WTC11 (cell line): ENCODE measurements at places on chromosomes 2 and 18. TPM values are rescaled to one million over a fixed set of nuclear protein-coding genes. Genes with fewer than 3 reads are reported as not detected.

TXNL4A gene
- total RNA-seq: 144 to 157 TPM (median 148 TPM) in 3 replicates

POMC gene
- total RNA-seq: 3.2 to 4.4 TPM (median 3.7 TPM) in 3 replicates

TPO gene
- total RNA-seq: not detected in 3 replicates

RNF152 gene
- total RNA-seq: 2.6 to 3.7 TPM (median 2.8 TPM) in 3 replicates

NLRC4 gene
- not detected in 3 replicates for total RNA-seq

TMEM182 gene
- 4.2 to 4.8 TPM (median 4.3 TPM) in 3 replicates for total RNA-seq

SKOR2 gene
- total RNA-seq: 0.34 to 1.3 TPM (median 0.37 TPM) in 3 replicates

IL1F10 gene
- not detected in 3 replicates for total RNA-seq

INPP5D gene
- 17.2 to 23.7 TPM (median 22.3 TPM) in 3 replicates for total RNA-seq

UGT1A9 gene
- total RNA-seq: not detected in 3 replicates

NYAP2 gene
- total RNA-seq: not detected in 3 replicates

GPR45 gene
- 0.21 TPM in 1 of 3 replicates, not detected in the others for total RNA-seq

- no peaks in the 10 kb centered on the region for H3K27me3 ChIP-seq
- H3K4me3 ChIP-seq: no peak overlapping the region
- no peak overlapping the region for H3K27ac ChIP-seq
- no peaks in the 10 kb centered on the region for H3K36me3 ChIP-seq
Observed at GRCh38 chr18:25250474-25250851, 101.5 kb downstream of the ZNF521 start.

- H3K4me1 ChIP-seq: peaks cover 25% of the 10 kb centered on the region
- 0 out of 2 replicates have a peak, but pooled peaks cover 2% of the 10 kb centered on the region for H3K36me3 ChIP-seq
- no peak overlapping the region for H3K4me3 ChIP-seq
- no peak for DNase-seq
- no peaks in the 10 kb centered on the region for H3K27me3 ChIP-seq
Observed at GRCh38 chr2:12978066-12978835, 261.5 kb downstream of the TRIB2 start.

- no peaks in the 10 kb centered on the region; the same call in 1 of the 2 replicates for H3K27me3 ChIP-seq
- H3K4me3 ChIP-seq: peak overlapping the region; percentile 82
- peaks cover 17% of the 10 kb centered on the region for H3K36me3 ChIP-seq
- H3K4me1 ChIP-seq: peaks cover 22% of the 10 kb centered on the region
- DNase-seq: no peak
Observed at GRCh38 chr2:135986507-135986906, 1.1 kb upstream of the DARS1 start.

DNA sequence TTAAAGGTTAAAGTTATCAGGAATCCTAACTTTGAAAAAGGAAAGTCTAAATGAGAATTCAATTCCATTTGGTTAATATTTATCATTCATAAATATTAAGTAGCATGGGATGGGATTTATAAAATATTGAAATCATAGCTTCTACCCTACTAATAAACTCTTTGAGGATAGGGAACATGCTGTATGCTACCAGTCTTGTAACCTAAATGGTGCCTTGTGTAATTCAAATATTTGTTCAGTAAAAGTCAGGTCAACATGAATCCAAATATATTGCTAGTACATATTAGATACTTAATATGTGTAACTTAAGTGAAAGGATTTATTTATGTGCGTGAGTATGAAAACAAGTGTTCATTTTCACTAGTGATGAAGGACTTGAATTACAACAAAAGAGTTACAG is 94.1 kb downstream of the CAMKMT start:
- peaks cover 56% of the 10 kb centered on the region for H3K4me1 ChIP-seq
- no peak overlapping the region for H3K27ac ChIP-seq
- no peaks in the 10 kb centered on the region for H3K27me3 ChIP-seq
- no peak for DNase-seq

- H3K27me3 ChIP-seq: peaks cover 36% of the 10 kb centered on the region
- no peak overlapping the region for H3K27ac ChIP-seq
- peaks cover 16% of the 10 kb centered on the region for H3K4me1 ChIP-seq
- H3K36me3 ChIP-seq: no peaks in the 10 kb centered on the region
- DNase-seq: no peak
- no peak overlapping the region for H3K4me3 ChIP-seq
Observed at GRCh38 chr2:219421323-219421722, 3.1 kb downstream of the DES start.

DNA sequence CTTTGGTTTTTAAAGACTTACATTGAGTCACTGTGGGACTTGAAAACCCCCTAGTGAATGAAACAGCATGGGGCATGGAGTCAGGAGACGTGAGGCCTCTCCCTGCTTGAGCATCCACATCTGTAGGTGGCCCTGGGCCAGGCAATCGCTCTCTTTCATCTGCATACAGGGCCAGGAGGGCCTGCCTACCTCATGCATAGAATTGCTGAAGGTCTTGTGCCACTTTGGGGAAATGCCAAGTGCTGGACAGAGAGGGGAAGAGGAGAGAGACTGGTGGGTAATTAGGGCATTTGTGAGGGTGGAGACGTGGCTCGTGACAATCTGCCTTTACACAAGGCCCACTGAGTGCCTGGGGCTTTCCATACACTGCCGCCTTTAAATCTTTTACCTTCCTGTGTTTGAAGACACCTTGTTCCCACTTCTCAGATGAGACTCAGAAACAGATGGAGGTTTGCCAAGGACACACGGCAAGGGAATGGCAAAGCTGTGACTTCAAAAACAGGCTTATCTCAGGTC is 322.2 kb upstream of the HS6ST1 start:
- no peak for DNase-seq
- no peaks in the 10 kb centered on the region for H3K36me3 ChIP-seq
- H3K27me3 ChIP-seq: peaks cover 27% of the 10 kb centered on the region
- peaks cover 94% of the 10 kb centered on the region for H3K4me1 ChIP-seq
- H3K4me3 ChIP-seq: no peak overlapping the region

- DNase-seq: no peak
- no peak overlapping the region for H3K27ac ChIP-seq
- peaks cover 2% of the 10 kb centered on the region; the same call in 1 of the 2 replicates for H3K4me1 ChIP-seq
- H3K4me3 ChIP-seq: no peak overlapping the region
Observed at GRCh38 chr18:24003903-24004640, 10.5 kb upstream of the TTC39C start.

GRCh38 chr18:79684283-79684631 is 4.7 kb downstream of the CTDP1 start:
- DNase-seq: no peak
- no peaks in the 10 kb centered on the region for H3K27me3 ChIP-seq
- H3K27ac ChIP-seq: no peak overlapping the region
- no peak overlapping the region for H3K4me3 ChIP-seq
- H3K36me3 ChIP-seq: no peaks in the 10 kb centered on the region

GRCh38 chr2:29599946-29600345 is 321.4 kb downstream of the ALK start:
- H3K36me3 ChIP-seq: no peaks in the 10 kb centered on the region
- H3K4me3 ChIP-seq: no peak overlapping the region
- peaks cover 41% of the 10 kb centered on the region for H3K4me1 ChIP-seq
- no peaks in the 10 kb centered on the region; the same call in 1 of the 2 replicates for H3K27me3 ChIP-seq
- H3K27ac ChIP-seq: no peak overlapping the region

- H3K4me1 ChIP-seq: 0 out of 2 replicates have a peak, but pooled peaks cover 6% of the 10 kb centered on the region
- no peaks in the 10 kb centered on the region for H3K27me3 ChIP-seq
- DNase-seq: no peak
- no peak overlapping the region for H3K4me3 ChIP-seq
Observed at GRCh38 chr2:40559175-40559574, 107.3 kb upstream of the SLC8A1 start.

DNA sequence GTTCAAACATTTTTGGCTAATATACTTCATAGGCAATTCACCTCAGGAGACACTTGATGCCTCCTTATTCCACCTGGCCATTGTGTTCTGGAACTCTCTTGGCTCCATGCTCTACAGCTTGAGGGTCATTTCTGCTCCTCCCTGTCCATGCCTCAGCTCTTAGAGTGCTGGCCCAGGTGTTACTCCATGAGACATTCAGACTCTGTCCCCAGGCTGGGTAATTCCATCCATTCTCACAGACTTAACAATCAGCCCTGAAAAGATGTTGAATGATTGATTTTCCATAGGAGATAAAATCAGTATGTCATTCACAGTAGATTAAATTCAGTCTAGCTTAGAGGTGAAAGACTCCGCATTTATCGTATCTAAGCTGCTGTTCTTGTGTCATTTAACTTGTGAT is 168.6 kb upstream of the CWC22 start:
- H3K27ac ChIP-seq: no peak overlapping the region
- DNase-seq: no peak
- H3K27me3 ChIP-seq: no peaks in the 10 kb centered on the region
- H3K36me3 ChIP-seq: 0 out of 2 replicates have a peak, but pooled peaks cover 3% of the 10 kb centered on the region

DNA sequence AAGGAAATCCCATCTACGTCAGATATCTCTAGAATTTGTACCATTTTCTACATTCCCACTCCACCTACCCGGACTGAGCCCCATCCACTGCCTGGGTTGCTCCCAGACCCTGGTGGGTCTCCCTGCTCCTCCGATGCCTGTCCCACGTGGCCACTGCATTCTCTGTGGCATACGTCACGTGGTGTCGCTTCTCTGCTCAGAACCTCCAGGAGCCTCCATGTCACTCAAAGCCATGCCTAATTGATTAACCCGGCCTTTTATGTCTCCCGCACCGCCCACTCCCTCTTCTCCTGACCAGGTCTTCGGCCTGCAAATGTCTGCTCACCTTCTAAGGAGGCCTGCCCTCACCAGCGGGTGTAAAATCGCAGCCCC is 176.6 kb downstream of the HDAC4 start:
- H3K36me3 ChIP-seq: no peaks in the 10 kb centered on the region
- no peak for DNase-seq
- H3K27me3 ChIP-seq: no peaks in the 10 kb centered on the region
- no peak overlapping the region for H3K4me3 ChIP-seq
- H3K4me1 ChIP-seq: peaks cover 64% of the 10 kb centered on the region
- H3K27ac ChIP-seq: peak overlapping the region; percentile 78; the same call in 1 of the 2 replicates

DNA sequence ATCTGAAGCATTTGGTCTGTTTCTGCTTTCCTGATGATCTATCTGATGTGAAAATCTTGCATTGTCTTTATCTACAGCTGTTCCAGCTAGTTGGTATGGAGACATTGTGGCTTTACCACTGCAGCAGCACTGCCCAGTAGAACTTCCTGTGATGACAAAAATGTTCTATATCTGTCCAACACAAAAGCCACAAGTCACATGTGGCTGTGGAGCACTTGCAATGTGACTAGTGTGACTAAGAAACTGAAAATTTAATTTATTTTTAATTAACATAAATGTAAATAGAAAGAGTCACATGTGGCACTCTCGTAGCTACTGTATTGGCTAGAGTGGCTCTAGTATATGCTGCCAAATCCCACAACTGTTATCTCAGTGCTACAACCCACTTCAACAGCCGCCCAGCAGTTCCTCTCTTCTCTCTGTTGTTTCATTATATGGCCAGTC is 425.7 kb downstream of the SETBP1 start:
- no peak overlapping the region for H3K27ac ChIP-seq
- no peak for DNase-seq
- no peaks in the 10 kb centered on the region for H3K36me3 ChIP-seq
- H3K27me3 ChIP-seq: no peaks in the 10 kb centered on the region; the same call in 1 of the 2 replicates
- no peak overlapping the region for H3K4me3 ChIP-seq

- no peak for DNase-seq
- no peak overlapping the region for H3K4me3 ChIP-seq
- no peaks in the 10 kb centered on the region for H3K4me1 ChIP-seq
- no peak overlapping the region for H3K27ac ChIP-seq
- no peaks in the 10 kb centered on the region for H3K36me3 ChIP-seq
- H3K27me3 ChIP-seq: no peaks in the 10 kb centered on the region
Observed at GRCh38 chr2:227383686-227384085, 4.1 kb downstream of the SCYGR1 start.

DNA sequence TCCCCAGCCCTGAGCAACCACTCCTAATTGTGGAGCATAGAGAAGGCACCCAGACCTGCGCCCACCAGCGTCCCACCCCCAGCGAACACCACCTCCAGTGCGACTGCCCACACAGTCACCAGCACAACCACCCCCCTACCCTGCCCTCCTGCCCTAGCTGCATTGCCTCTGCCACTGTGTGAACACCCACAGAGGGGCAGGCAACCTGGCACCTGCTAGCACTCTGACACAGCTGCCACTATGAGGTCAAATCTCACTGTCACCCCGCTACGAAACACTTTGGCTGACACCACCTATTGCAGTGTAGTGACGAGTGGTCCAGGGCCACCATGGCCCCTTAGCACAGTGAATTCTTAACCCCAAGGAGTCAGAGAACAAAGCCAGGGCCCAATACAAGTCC is 14.1 kb upstream of the EIF2AK3 start:
- no peaks in the 10 kb centered on the region for H3K27me3 ChIP-seq
- H3K27ac ChIP-seq: no peak overlapping the region
- H3K36me3 ChIP-seq: no peaks in the 10 kb centered on the region
- no peak for DNase-seq
- H3K4me3 ChIP-seq: no peak overlapping the region

GRCh38 chr2:138499684-138500083 is 1.9 kb upstream of the SPOPL start:
- H3K4me1 ChIP-seq: peaks cover 37% of the 10 kb centered on the region
- H3K4me3 ChIP-seq: peak overlapping the region; percentile 47; the same call in 1 of the 2 replicates
- no peaks in the 10 kb centered on the region for H3K36me3 ChIP-seq
- no peak for DNase-seq
- no peak overlapping the region for H3K27ac ChIP-seq

DNA sequence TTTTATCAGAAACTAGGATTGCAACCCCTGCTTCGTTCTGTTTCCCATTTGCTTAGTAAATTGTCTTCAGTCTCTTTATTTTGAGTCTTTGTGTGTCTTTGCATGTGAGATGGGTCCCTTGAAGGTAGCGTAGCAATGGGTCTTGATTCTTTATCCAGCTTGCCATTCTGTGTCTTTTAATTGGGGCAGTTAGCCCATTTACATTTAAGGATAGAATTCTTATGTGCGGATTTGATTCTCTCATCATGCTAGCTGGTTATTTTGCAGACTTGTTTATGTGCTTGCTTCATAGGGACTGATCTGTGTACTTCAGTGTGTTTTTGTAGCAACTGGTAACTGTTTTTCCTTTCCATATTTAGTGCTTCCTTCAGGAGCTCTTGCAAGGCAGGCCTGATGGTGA is 73.5 kb downstream of the EPC2 start:
- H3K4me1 ChIP-seq: peaks cover 57% of the 10 kb centered on the region
- H3K27ac ChIP-seq: no peak overlapping the region
- DNase-seq: no peak
- no peak overlapping the region for H3K4me3 ChIP-seq
- H3K27me3 ChIP-seq: no peaks in the 10 kb centered on the region

GRCh38 chr2:32668254-32668653 is 40.4 kb downstream of the TTC27 start:
- peaks cover 11% of the 10 kb centered on the region for H3K36me3 ChIP-seq
- no peak for DNase-seq
- no peak overlapping the region for H3K4me3 ChIP-seq
- H3K4me1 ChIP-seq: no peaks in the 10 kb centered on the region
- no peaks in the 10 kb centered on the region for H3K27me3 ChIP-seq
- no peak overlapping the region for H3K27ac ChIP-seq

- H3K4me3 ChIP-seq: no peak overlapping the region
- DNase-seq: no peak
- peaks cover 8% of the 10 kb centered on the region; the same call in 1 of the 2 replicates for H3K36me3 ChIP-seq
Observed at GRCh38 chr2:7499018-7499417, 581.8 kb downstream of the RNF144A start.
